ENCODE measurements at places on chromosomes 6 and 20. TPM values are rescaled to one million over a fixed set of nuclear protein-coding genes. Genes with fewer than 3 reads are reported as not detected.

Gene ZKSCAN3
- total RNA-seq = 2.2 TPM

Gene BTN1A1
- not detected for total RNA-seq

Gene TULP1
- total RNA-seq = not detected

Gene BACH2
- total RNA-seq = 0.42 TPM

Gene DIDO1
- 25.0 TPM for total RNA-seq

Gene LHFPL5
- total RNA-seq = 0.12 TPM

Gene PDYN
- total RNA-seq = not detected

Gene PNLDC1
- 0.10 TPM for total RNA-seq

Gene ATP6V1G2
- 0.98 TPM for total RNA-seq

Gene MAP1LC3A
- 19.2 TPM for total RNA-seq

Gene GRM1
- not detected for total RNA-seq

Gene GLO1
- 90.8 TPM for total RNA-seq

Gene KCNK15
- 0.79 TPM for total RNA-seq

Gene SLC17A3
- total RNA-seq = 1.0 TPM

Gene PARD6B
- total RNA-seq = 3.1 TPM

Gene LY6G5C
- 1.1 TPM for total RNA-seq

Gene THBS2
- total RNA-seq = not detected

Gene RHAG
- total RNA-seq = not detected

Gene ZNF165
- 1.2 TPM for total RNA-seq

Gene NMBR
- total RNA-seq = not detected

Gene TCP11
- total RNA-seq = not detected

Gene VARS1
- total RNA-seq = 60.6 TPM

Gene ZNFX1
- total RNA-seq = 22.4 TPM

Gene TDRD6
- total RNA-seq = not detected

Gene TUBB2B
- 15.2 TPM for total RNA-seq

Gene COL20A1
- total RNA-seq = 0.30 TPM

Gene ADAM33
- total RNA-seq = 0.05 TPM

Gene UST
- 3.9 TPM for total RNA-seq

Gene TIAM2
- 3.4 TPM for total RNA-seq

Gene SLC35F1
- total RNA-seq = not detected

Gene KIAA0408
- 7.0 TPM for total RNA-seq

Gene CST4
- not detected for total RNA-seq

Gene VTA1
- total RNA-seq = 39.3 TPM

Gene CCND3
- total RNA-seq = 123 TPM

Gene PHACTR1
- total RNA-seq = not detected

Gene BMP6
- 20.7 TPM for total RNA-seq

Gene ADTRP
- total RNA-seq = 0.19 TPM

Gene HLA-DQB2
- total RNA-seq = not detected

Gene HLA-DRB5
- total RNA-seq = not detected

Gene METTL24
- total RNA-seq = not detected

Gene ENPP3
- total RNA-seq = not detected

Gene AGER
- 1.3 TPM for total RNA-seq

Gene MARCKS
- total RNA-seq = 19.7 TPM

Data from A549 treated with Mapracorat at 1 μM for 4 hours (cell line).